ENCODE measurements at places on chromosomes 16 and 17.

DNA sequence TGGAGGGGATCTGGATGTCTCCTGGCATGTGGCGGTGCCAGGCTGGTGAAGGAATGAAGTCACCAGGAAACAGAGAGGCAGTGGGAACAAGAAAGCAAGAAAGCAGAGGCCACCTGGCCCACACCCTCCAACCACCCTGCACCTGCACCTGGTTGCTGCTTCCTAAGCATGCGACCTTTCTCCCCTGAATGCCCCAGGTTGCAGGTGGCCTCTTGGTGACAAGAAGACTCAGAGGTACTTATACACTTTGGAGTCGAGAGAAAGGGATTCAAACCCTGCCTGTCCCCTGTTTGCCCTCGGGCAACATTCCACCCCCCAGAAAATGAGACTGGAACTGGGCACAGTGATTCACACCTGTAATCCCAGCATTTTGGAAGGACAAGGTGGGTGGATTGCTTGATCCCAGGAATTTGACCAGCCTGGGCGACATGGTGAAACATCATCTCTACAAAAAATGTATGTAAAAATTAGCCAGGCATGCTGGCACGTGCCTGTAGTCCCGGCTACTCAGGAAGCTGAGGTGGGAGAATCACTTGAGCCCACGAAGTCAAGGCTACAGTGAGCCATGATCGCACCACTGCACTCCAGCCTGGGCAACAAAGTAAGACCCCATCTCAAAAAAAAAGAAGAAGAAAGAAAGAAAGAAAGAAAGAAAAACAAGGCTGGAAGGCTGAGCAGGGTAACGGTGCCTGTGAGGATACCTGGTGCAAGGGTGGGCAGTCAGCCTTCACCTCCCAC, 34.6 kb upstream of the TNRC6C start:
- DNase-seq = no peak

GRCh38 chr17:35291802-35292201, 48.9 kb downstream of the SLFN5 start:
- DNase-seq = no peak

DNA sequence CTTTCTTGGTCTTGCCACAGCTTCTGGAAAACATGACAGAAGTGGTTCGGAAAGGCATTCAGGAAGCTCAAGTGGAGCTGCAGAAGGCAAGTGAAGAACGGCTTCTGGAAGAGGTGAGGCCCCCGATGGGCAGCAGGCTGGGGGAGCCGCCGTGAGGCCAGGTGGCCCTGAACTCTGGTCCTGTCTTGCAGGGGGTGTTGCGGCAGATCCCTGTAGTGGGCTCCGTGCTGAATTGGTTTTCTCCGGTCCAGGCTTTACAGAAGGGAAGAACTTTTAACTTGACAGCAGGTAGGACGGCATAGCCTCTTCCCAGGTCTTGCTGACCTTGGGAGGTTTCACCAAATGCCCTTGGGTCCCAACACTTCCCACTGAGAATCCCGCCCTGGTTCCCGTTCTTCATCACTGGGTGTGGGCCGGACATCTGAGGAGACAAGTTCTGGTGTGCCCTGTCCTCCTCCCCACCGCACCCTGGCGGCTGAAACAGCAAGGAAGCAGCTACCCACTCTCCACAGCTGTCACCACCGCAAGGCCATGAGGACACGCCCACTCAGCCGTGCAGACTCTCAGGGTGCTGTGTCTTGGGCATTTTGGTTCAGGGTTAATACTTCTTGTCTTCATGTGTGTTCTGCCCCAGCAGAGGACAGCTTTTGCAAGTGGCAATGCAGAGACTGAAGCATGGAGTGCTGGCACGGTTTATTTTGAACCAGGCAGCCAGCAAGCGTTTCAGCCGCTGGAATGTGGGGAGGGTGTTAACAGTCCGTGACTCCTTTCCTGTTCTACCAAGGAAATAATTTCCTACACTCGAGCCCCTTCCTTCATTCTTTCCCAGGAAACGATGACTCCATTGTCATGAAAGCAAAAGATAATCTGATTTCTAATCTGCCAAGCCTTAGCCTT, 21.4 kb downstream of the NTAN1 start:
- no peak for DNase-seq

GRCh38 chr16:81473066-81473488, 28.5 kb downstream of the CMIP start:
- DNase-seq = no peak

DNA sequence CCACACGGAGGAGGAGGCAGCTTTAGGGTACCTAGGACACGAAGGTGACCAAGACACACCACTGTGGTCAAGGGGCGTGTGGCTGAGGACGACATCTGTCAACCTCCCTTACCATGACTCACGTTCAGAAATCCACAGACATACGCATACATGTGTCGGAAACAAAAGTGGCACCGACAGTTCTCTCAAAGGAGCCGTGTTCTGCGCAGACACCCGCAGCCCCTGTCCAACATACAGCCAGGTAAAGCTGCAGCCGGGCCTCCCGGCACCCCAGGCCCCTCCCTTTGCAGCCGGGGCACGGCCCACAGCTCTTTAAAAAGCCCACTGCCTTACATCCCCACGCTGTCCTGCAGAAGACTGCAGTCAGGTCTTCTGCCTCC, 40.5 kb upstream of the KLHDC4 start:
- DNase-seq = peak; percentile 65

DNA sequence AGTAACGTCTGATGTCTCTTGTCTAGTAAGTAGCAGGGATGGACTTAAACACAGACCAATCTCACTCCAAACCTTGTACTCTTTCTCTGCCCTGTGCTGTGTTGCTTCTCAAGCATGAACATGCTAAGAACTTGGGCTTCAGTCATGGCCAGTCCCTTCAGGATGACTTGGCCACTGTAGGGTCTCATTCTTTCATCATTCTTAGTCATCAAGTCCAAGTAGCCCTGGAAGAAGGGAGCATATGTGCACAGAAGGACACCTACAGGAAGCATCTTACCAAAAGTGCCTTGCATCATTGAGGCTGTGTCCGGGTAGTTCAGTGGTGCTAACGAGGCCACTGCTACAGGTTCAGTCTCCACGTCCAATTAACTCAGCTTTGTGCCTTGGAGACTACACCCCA, 80.7 kb downstream of the CDK5R1 start:
- DNase-seq = no peak

DNA sequence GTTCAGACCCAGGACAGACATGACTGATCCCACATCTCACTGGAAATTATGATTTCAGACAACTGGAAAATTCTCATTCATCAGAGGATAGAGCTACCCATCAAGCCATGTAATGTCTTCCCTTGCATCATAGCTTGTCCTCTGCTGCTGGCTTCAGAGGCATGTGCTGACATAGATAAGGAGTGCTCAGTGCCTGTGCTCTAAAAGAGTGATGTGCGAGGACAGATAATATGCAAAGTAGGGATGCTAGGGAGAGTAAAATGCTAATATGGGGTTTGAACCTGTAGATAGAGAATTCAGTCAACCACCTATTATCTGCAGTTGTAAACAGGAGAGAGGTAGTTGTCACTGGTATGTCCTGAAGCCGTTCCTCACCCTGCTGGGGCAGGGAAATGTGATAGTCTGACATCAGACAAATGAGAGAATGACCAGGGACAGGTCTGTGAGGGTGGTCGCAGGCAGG, 349.7 kb upstream of the CCL2 start:
- DNase-seq = no peak

- no peak for DNase-seq
Observed at GRCh38 chr17:81541123-81541522, 11.0 kb downstream of the FAAP100 start.

GRCh38 chr17:40319651-40320540, 10.9 kb downstream of the RARA start:
- no peak for DNase-seq

GRCh38 chr17:4504188-4504587, 5.5 kb downstream of the SPNS2 start:
- DNase-seq = peak; percentile 79

GRCh38 chr17:75763613-75764416, 1.2 kb downstream of the GALK1 start:
- no peak for DNase-seq

Data from PC-9 (cell line).